Left lobe of liver (tissue), 2 donors: ENCODE measurements at places on chromosomes 1 and 21.
A peak's percentile ranks its signal among the peaks of the same experiment; 100 is the strongest.

DNA sequence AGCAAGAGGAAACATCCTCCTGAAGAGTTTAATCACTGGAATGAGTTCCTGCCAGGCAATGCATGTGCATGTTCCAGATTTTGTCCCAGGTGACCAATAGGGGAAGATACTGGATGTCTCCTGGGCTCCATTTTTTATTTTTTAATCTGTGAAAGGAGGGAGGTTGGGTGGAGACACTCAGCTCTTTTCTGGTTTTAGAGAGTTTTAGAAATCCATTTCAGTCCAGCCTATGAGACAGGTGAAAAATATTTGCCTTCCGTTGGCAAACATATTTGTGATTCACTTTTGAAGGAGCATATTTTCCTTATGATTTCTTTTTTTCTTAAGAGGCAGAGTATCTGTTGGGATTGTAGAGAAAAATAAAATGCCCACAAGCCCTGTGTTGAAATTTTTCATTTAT lies 70.7 kb downstream of the ABCA4 start:
- DNase-seq = no peak

DNA sequence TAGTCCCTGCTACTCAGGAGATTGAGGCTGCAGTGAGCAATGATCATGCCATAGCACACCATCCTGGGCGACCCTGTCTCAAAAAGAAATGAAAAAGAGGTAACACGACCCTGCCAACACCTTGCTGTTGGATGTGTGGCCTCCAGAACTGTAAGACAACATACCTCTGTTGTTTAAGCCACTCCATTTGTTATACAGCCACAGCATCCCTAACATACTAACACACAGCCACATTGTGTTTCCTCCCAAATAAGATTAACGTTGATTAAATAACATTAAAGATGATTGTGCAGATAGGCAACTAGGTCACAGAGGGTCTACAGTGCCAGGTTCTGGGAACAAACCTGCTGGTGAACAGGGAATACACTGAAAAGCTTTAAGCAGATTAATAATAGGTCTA lies 170.4 kb downstream of the RERE start:
- no peak for DNase-seq

GRCh38 chr1:53132176-53132575 lies 10.3 kb downstream of the SLC1A7 start:
- DNase-seq = no peak

DNA sequence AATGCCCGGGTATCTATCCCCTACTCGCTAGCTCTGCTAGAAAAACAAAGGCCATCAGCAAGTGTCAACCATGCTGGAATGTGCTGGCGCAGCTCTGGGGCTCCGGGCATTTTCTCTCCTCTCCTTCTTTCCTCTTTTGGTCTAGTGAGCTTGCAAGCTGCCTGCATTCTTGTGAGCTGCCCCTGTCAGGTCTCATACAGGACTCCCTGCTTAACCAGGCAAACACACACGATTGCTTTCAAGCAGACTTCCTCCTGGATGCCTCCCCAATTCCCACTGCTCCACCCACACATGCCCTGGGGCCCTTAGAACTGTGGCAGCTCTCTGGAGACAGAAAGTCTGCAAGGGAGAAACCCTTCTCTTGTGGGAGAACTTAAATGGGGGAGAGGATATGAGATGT lies 35.7 kb upstream of the SUCO start:
- DNase-seq = no peak

DNA sequence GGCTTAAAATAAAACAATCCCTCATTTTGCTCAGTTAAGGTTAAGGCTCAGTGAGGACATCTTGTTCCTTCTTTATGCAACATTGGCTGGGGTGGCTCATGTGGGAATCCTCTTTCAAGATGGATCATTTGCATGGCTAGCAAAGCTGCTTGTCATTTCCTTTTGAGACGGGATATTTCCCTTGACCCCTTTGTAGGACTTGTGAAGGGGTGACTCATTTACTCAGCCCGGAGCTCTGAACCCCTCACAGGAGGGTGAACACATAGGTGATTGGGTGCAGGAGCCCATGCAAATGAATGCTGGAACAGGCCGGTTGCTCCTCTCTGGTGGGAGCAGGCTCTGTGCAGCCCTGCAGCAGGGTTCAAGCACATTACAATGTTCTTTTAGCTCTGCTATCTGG lies 15.8 kb upstream of the C8A start:
- DNase-seq = no peak

- DNase-seq = no peak
These were observed 55.2 kb downstream of the ERG start for GRCh38 chr21:38443110-38443509.

DNA sequence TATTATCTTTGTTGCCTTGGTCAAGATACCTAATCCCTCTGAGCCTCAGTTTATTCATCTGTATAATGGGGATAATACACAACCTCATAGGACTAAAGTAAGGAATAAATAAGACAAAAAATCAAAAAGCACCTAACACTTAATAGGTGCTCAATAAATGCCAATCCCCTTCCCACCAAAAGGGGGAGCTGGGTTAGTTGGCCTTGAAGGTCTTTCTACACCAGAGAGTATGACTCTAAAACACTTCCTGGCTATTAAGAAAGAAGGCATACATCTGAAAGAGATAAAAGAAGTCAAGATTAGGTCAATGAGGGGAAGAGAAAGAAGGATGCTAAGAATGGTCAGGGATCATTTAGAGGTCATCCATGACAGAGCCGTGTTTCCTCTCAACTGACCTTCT lies 11.1 kb downstream of the VSIG8 start:
- DNase-seq = no peak

GRCh38 chr1:243705585-243705984 lies 144.5 kb downstream of the AKT3 start:
- DNase-seq = no peak

GRCh38 chr1:53259932-53260331 lies 21.6 kb upstream of the MAGOH start:
- no peak for DNase-seq

GRCh38 chr1:186503190-186503589 lies 42.3 kb upstream of the PDC start:
- no peak for DNase-seq

DNA sequence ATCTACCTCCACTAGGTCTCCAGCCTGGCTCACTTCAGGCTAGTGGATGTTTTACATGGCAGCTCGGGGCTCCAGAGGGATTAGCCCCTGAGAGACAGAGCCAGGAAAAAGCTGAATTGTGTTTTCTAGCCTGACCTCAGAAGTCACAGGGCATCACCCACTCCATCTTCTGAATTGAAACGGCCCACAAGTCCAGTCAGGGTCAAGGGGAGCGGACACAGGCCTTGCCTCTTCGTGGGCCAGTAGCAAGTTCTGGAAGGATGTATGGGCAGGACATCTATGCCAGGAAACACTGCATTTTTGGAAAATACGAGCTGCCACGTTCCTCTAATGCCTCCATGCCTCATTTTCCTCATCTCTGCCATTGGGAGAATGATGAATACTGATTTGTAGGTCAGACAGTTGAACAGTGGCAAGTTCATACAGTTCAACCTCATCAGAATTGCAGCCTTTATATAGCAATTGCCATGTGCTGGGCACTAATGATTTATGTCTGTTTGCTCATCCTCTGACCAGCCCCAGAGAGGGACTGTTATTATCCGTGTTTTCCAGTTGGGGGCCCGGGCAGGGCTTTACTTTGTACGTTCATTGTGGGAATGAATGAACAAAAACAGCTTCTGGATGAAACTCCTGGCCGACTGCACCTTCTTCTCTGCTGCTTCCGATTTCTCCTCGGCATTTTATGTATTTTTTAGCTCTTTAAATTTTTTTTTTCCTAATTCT lies 23.2 kb upstream of the PCBP3 start:
- no peak for DNase-seq

DNA sequence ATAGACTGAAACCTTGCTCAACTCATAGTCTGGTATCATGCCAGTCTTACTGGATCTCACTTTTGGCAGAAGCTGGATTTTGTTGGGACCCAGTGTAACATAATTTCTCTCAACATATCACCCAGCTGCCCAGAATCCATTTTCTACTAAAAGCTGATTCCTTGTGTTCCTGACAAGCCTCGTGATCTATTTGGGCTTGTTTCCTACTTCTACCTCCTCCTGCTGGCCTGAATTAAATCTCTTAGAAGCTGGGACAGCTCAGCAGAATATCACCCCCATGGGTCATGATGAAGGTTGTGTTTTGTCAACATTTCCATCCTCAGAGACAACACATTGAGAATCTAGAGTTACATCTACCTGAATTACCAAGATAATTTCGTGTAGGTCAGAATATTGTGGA lies 7.7 kb downstream of the GOLT1A start:
- no peak for DNase-seq

- no peak for DNase-seq
These were observed 389.7 kb downstream of the OMA1 start for GRCh38 chr1:58156831-58157230.

DNA sequence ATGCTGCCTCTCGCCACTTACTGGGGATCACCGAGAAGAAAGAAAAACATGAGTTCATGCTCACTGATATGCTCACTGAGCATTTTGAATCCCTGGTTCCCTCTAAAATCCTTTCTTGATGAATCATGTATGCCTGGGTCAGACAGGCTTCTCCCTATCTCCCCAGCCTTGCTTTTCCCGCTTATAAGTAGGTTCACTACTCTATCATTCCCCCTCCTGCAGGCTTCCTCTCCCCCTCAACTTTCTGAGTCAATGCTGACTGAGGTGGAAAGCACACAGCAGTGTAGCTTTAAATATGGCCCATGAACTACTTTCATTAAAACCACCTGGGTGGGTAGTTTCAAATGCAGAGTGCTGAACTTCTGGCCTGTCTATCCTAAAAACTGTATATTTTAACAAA lies 41.7 kb downstream of the FMO4 start:
- DNase-seq = no peak

GRCh38 chr1:66853379-66853778 lies 52.3 kb upstream of the INSL5 start:
- no peak for DNase-seq

DNA sequence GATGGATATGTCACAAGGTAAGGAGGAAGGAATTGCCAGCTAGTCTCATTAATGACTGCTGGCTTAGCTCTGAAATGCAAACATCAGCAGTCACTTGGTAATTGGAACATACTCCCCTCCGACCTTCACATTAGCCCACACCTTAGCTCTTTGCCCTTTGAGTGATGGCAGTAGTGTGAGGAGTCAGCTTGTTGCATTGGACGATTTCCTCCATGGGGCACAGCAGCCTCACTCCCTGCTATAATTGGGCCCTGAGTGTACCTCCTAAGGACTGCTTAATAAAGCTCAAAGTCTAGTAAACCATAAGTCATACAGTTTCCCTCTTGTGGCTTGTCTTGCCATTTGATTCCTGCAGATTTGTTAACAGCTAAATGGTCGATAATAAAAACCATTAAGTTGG lies 19.4 kb downstream of the METTL13 start:
- no peak for DNase-seq

- DNase-seq = no peak
These were observed 87.7 kb downstream of the INTS7 start for GRCh38 chr1:211947396-211948295.

GRCh38 chr1:154386643-154387352 lies 18.3 kb upstream of the IL6R start:
- no peak for DNase-seq

DNA sequence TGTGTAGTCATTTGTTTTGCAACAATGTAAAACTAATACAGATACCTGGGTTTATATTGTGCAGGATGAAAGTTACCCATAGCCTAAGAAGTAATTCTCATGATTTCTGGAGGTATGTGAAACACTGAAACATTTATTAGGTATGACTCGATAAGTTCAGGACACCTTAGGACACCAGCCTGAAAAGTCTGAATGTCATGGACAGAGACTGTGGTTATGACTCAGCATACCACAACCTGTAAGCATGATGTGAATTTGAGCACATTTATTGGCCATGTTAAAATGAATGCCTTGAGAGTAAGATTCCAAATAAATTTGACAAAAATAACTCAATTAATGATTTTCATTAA lies 1471.7 kb upstream of the B3GALT2 start:
- no peak for DNase-seq

- DNase-seq = no peak
These were observed 982 bp upstream of the IL24 start for GRCh38 chr1:206896261-206896660.

DNA sequence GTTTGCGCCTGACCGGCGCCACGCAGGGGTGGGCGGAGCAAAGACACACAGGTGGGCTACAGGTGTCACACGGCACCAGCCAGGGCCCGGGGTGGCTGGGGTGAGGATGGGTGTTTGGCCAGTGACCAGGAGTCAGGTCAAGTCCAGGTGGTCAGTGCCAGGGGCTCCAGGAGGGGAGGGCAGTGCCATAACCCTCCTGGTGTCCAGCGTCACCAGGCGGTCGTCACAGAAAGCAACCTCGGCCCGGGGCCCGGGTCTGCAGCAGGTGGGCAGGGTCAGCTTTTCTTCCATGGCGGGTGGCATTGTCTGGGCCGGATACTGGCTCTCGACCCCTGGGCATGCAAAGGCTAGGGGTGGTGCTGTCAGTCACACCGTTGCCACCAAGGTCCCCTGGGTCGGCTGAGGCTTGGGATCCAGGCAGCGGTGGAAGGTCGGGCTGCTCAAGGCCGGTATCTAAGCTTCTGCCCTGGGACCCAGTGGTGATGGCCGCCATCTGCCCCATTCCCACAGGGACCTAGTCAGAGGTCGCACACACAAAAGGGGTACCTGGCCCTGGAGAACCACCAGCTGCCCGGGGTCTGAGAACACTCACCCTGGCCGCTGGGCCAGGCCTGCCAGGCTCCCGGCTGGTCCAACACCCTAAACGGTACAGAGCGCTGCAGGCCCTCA lies 1.8 kb downstream of the FNDC10 start:
- DNase-seq = no peak

DNA sequence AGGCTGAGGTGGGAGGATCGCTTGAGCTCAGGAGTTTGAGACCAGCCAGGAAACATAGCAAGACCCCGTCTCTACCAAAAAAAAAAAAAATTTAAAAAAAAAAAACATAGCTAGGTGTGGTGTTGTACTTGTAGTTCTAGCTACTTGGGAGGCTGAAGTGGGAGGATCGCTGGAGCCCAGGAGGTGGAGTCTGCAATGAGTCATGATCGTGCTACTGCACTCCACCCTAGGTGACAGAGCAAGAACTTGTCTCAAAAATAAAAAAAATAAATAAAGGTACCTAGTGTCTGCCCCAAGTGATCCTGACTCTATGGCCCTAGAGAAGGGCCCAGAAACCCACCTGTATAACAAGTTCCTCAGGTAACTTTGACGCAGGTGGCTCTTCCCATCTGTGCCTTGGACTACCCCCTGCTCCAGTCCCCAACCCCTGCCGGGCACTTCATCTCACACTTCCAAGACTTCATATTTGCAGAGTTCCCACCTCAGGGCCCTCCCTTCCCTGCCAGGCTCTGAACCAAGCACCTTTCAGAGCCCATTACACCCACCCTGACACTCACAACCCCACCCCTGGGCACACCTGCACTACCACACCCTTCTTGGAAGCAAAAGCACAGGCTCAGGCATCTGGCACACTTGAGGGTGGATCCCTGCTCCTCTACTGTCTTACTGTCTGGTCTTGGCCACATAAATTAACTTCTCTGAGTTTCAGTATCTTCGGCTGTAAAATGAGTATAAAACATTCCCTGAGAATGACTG lies 80.2 kb upstream of the KLHDC7A start:
- no peak for DNase-seq

- peak; percentile 74 for DNase-seq
These were observed 15.0 kb upstream of the CEP85 start for GRCh38 chr1:26218906-26219494.
